ENCODE measurements at places on chromosomes 7 and 10.

DNA sequence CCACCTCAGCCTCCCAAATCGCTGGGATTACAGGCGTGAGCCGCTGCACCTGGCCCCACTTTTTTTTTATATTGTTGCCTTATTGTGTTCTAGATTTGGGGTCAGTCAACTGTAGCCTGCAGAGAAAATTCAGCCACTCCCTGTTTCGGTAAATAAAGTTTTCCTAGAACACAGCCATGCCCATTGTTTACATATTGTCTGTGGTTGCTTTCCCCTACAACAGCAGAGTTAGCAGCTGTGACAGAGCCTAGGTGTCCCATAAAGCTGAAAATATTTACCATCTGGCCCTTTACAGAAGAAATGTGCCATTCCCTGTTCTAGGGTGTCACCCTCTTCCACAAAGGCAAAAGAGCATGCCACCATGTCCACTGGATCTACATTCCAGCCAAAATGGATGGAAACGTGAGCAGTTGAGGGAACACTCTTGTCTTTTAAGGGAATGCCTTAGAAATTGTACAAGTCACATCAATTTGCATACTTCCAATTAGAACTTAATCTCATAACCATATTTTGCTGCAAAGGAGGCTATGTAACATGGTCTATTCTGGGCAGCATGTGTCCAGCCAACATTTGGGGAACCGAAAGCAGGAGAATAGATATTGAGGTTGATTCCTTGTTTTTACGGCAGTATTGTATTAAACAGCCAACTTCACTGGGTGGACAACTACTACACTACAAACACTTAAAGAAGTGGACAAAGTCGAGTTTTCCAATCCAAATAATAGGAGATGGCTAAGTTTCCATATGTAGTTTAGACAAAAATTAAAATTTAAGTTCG is 11.0 kb upstream of the BLVRA start:
- DNase-seq = no peak

GRCh38 chr7:7884855-7885254 is 83.7 kb upstream of the GLCCI1 start:
- DNase-seq = no peak

- DNase-seq = no peak
These were observed 182.6 kb upstream of the RNF32 start for GRCh38 chr7:156458011-156458410.

DNA sequence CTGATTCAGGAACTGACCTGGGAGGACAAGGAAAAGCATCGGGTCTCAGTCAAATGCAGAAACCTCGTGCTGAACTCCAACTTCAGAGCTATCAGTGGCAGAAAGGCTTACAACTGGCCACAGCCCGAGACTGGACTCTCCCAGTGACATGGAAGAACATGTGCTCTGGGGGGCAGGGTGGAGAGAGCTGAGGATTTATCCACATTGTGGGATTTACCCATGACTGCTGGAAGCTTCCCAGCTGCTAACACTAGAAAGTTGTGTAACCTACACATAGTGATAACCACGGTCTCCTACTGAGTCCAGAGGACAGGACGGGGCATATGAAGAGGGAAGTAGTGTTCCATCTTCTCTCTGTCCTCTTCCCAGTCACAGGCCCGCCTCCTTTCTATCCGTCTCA is 103.4 kb downstream of the ITIH5 start:
- no peak for DNase-seq

GRCh38 chr7:2440608-2441245 is 35.5 kb downstream of the GRIFIN start:
- DNase-seq = no peak

DNA sequence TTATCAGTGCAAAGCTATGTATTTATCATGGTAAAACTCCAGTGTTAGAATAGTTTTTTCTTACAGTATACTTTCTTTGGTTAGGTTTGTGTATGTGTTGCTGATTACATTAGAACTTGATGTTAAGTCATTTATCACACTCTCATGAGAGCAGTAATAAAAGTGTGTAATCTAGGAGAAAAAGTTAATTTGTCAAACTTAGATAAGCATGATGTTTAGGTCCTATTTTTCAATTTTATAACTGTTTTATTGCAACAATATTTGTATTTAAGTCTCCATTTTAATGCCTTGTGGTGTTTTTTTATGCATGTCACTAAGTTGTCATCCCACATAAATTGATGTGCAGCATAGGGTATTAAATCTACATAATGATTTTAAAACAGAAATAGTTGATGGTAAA is 28.8 kb upstream of the DNAH11 start:
- DNase-seq = no peak

GRCh38 chr7:51158211-51158610 is 158.4 kb downstream of the COBL start:
- no peak for DNase-seq

DNA sequence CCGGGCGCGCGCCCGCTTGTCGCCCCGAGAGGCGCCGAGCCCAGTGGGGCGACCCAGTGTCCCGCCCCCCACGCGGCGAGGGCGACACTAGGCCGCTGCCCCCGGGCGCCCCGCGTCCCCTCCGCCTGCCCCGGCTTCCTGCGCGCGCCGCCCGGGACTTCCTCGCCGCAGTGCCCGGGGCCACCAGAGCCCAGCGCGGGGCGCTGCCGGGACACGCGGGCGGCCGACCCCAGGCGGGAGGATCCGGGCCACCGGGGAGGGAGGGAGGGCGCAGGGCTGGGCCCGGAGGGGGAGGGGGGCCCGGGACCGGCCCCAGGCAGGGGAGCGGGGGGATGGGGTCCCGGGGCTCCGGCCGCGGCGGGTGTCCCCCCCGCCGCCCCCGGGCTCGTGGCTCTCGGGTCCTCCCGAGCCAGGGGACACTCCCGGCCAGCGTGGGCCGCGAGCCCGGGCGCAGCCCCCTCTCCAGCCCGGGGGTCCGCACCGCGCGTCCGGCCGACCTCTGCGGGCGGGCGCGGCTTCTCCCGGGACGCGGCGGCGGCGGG is 435 bp upstream of the PWWP2B start:
- peak; percentile 55 for DNase-seq

- DNase-seq = no peak
These were observed 58.0 kb downstream of the FAM171A1 start for GRCh38 chr10:15313047-15313446.

DNA sequence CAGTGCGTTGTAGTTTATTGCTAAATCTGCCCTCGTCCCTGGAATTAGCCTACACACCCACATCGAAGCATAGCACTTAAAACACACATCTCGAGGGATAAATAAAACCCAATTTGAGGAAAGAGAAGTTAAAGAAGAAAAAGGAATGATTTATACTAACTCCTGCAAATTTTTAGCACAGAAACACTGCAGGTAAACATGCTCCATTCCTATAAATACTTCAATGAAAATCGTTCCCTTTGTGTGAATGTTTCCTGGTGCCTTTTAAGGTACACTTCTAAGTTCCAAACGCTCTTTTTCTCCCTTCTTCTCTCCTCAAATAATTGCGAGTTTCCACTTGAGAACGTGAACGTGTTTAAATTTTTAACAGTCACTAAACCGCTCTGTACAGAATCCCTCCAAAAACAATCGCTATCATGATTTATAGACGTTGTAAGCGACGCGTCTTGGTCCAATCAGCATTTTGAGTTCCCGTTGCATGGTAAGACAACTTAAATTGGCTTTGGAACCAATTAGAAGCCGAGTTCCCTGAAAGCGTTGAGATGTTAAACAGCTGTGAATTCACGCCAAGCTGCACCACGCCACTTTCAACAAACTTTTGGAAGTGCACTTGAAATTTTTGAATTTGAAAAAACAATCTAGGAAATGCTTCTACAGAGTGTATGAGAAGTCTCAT is 12.5 kb upstream of the EBLN1 start:
- DNase-seq = peak; percentile 29

DNA sequence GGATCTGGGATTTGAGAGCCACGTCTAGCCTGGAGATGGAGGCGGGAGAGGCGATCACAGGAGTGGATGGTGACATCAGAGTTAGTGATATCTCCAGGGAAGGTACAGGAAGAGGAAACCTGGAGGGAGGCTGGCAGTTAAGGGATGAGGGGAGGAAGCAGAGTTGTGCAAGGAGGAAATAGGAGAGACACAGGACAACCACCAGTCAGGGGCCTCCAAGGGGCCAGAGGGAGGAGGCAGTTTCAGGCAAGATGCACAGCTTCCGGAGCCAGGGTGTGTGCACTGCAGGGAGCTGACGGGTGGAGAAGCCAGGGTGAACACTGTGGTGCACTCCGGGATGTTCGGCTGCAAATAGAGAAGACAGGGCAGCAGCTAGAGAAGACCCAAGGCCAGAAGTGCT is 141.2 kb downstream of the GLI3 start:
- DNase-seq = no peak

DNA sequence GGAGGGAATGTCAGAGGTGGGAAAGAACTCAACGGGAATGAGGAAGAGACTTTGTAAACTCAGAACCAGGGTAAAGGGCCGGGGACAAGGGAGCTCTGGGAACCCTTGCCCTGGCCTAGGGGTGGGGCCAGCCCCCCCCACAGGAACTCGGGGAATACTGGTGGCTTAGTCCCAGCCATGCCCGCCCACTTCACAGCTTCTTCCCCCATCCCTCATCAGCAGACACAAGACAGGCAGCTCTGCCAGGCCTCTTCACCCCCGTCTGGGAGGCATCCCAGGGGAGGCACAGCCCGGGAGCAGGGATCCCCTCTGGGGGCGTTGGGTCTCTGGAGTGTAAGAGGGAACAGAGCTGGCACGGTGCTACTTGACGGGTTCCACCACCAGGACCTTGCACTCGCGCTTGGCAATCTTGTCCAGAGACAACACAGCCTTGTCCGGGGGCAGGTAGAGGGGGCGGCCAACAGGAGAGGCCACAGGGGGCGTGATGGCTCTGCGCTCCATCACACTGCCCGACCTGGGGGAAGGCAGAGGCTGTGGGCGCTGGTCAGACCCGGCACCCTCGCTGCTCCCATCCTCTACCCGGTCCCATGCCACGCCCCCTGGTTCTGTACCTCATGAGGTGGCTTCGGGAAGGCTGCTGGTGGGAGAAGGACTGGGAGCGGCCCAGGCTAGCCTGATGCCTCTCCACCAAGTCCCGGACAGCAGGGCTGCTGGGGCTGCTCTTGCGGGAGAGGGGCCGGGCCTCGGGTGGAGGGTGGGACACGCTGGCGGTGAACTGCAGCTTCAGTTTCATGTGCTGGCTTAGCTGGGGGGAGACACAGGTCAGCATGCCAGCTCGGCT is 3.7 kb downstream of the TRAPPC14 start:
- DNase-seq = no peak
